ENCODE measurements at places on chromosomes 16 and 17. TPM values are rescaled to one million over a fixed set of nuclear protein-coding genes. Genes with fewer than 3 reads are reported as not detected.

DNA sequence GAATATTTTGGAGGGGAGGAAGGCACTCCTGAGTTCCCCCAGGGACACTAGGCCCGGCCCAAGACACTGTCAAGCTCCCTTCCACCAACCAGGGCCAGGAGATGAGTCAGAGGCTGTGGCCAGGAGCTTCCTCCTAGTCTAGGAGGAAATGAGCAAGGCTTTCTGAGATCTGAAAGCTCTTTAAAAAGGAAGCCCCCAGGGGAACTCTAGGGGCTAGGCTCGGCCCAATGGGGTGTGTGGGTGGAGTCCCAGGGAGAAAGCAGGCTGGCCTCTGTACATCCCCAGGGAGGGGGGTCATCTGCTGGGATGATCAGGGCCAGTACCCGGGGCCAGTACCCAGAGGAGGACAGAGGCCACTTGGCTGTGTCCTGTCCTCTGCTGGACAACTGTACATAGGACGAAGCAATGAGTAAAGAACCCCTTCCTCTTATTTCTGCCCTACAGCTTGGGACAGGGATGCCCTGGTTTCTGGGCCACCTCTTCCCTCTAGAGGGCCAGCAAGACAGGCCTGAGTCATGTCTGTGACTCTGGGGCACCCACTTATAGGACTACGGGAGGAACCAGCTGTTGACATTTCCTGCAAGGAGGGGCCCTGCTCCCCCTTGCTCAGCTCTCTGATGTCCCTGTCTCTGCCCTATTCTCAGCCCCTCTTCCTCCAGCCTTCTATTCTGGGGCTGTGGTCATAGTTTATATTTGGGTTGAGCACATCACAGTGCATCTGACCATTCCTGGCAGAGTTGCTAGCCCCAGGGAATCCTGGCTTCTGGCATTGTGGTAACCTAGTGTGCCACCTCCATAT is 2.7 kb downstream of the FHOD1 start:
- DNase-seq = peak; percentile 98

- no peak for DNase-seq
Measured at GRCh38 chr16:85677383-85677967, 11.3 kb downstream of the GINS2 start.

DNA sequence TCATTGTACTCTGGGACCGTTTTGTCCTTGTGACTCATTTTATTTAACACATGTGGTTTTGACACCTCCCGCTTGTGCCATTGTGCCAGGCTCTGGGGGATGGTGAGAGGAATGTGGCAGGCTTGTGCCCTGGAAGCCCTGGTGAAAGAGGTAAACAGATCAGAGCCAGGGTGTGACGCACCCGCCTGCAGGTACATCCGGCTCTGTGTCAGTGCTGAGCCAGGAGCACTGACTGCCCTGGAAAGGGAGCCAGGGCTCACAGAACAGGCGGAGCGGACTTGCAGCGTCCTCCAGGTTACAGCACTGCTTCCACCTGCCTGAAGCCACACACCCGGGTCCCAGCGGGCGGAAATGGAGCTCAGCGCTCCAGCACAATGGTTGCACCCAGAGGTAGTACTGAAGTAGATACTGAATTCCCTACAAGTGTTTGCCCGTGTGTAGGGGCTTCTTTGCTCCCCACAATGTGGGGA is 30.6 kb downstream of the CDRT15 start:
- DNase-seq = peak; percentile 25

DNA sequence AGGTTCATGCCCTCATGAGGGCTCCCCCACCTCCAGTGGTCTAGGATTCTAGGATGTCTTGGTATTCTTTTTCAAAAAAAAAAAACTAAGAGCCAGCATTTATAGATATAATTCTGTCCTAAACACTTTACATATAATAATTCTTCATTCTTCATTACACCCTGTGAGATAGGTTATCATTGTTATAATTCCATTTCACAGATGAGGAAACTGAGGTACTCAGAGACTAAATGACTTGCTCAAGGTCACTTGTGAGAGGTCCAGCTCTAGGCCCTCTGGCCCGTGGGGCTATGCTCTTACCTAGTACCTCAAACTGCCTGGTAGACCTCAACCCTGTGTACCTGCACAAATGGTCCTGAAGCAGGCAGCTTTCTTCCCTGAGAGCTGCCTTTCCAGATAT is 172.2 kb downstream of the PRKCB start:
- no peak for DNase-seq

Gene KRT25
- not detected for total RNA-seq

- DNase-seq = no peak
Measured at GRCh38 chr16:83847371-83848225, 39.8 kb downstream of the HSBP1 start.

Gene EVPL
- total RNA-seq = not detected

Gene MT1A
- total RNA-seq = 2.4 TPM

DNA sequence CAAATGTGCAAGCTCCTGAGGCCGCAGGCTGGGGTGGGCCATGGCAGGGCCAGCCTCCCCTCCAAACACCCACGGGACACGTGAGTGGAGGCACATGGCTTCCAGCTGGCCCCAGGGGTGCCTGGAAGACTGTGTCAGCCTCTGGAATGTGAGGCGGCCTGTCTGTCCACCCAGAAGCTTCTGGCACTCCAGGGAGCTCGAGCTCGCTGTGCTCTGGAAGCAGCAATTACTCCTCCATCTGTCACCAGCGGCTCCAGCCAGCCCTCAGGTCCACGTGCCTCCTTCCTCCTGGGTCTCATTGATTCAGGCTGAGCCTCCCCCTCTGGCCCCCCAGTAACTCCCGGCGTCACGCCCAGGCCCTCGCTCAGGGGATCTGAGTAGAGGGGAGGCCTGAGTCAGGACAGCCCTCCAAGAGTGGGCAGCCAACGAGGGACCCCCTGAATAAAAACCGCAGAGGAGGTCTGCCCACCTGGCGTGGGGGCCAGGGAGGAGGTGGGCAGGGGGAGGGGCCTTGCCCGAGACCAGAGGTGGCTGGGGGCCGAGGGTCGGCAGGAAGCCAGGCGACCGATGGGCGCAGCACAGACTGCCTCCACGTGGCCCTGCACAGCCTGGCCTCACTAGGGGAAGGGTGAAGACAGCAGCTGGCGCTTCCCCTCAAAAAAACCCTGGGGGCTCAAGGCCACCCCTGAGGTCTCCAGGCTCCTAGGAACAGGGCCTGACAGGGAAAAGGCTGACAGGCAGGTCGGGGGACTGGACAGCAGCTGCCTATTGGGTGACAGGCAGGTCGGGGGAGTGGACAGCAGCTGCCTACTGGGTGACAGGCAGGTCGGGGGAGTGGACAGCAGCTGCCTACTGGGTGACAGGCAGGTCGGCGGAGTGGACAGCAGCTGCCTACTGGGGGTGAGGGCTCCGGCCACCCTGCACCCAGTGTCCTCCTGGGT is 11.9 kb downstream of the PIEZO1 start:
- DNase-seq = peak; percentile 91

DNA sequence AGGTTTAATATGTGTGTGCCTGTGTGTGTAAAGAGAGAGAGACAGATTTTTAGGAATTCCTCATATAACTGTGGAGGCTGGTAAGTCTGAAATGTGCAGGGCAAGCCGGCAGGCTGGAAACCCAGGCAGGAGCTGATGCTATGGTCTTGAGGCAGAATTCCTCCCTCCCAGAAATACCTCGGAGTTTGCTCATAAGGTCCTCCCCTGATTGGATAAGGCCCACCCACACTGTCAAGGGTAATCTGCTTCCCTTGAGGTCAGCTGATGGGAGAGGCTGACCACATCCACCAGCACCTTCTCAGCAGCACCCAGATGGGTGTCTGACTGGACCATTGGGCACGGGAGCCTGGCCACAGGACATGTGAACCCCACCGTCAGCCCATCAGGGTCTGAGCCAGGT is 42.4 kb downstream of the C16orf95 start:
- no peak for DNase-seq

DNA sequence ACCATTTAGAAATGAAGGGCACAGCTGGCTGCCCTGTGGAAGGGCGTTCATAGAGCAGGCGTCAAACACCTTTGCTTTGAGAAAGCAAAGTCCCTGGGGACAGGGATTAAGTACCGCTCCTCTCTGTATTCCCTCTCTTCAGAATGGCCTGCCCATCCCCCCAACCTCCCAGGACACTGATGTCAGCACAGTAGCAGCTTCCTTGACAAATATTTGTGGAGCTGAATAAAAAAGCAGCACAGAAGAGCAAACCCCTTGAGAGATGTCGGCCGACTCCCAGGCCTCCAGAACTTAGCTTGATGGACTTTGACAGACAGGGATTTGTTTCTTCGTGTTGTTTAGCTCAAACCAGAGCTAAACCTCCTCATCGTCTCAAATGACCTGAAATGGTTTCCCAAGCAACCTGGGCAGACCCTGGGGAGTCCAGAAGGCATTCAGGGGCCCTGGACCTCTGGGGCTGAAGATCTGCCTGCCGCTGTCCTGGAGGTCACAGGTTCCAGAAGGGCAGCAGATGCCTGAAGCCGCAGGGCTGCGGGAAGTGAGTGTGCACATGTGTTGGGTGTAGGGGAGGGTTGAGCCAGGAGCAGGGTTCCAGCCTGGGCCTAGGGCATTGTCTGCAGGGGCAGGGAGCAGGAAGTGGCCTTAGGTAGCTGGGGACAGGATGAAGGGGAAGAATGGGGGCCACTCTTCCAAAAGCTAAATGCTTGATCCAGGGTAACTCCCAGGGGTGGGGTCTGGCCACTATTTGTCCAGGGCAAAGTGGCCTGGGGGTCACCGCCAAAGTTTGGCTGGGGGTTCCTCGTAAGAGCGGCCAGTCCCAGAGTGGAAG is 42.3 kb upstream of the NKD1 start:
- DNase-seq = no peak

DNA sequence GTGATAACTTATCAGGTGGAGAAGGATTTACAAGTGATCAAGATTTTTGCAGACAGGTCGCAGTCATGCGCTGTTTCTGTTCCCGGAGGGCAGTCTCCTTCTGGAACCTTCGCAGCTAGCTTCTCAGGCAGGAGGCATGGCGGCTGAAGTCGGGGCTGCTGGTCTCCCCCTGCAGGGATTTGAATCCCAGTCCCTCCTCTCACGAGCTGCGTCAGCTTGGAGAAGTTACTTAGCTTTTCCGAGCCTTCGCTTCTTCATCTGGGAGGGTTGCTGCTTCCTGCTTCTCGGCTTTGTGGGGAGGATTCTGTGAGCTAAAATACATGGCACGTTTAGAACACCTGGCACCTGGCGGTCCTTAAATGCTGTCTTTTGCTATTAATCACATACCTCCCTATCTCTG is 287.8 kb upstream of the FOXF1 start:
- DNase-seq = no peak

Gene NKD1
- 0.19 TPM for total RNA-seq

Gene NACA2
- total RNA-seq = not detected

- peak; percentile 25 for DNase-seq
Measured at GRCh38 chr17:9676820-9677310, 31.5 kb downstream of the USP43 start.

DNA sequence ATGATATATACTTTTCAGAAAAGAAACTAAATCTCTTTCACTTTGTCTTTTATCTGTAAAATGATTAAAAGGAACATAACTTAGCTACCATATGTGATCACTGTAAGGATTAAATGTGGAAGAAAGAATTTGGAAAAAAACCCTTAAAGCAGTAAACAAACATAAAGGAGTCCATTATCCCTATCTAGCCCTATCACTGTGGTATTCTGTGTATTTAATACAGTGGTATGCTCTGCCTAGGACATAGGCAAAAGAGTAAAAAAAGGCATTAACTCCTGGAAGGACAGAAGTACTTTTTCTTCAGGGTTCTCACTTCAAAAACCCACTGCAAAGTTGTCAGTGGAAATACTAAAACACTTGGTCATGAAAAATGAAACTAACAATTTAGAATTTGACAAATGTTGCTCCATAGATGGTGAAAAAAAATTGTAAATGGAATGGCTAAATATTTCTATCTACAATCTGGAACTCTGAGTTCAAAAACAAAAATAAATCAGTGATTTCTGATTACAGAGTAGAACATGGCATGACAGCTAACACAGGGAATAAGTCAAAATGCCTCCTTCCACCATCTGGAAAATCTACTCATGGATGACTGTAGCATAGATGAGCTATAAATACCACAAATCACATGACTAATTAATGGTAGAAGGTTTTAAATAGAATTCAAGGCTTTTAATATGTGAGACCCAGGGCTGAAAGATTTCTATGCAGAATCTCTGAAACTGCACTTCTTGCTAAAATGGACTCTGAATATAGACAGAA is 140.1 kb downstream of the ITFG1 start:
- DNase-seq = peak; percentile 29

GRCh38 chr17:76542566-76542971 is 2.7 kb downstream of the PRCD start:
- no peak for DNase-seq

DNA sequence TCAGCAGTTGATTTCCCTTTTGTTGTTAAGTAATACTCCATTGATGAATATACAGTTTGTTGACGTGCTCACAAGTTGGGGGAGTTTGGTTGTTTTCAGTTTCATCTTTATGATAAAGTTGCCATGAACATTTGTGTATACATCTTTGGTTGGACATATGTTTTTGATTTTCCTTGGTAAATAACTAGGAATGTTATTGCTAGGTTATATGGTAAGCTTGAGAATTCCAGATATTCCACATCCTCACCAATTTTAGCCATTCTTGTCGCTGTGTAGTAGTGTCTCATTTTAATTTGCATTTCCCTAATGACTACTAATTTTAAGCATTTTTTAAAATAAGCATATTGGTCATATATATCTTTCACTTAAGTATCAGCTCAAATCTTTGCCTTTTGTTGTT is 55.0 kb upstream of the RASL10B start:
- no peak for DNase-seq

Gene KRTAP1-5
- total RNA-seq = 6.0 TPM

Gene TUBG2
- total RNA-seq = 30.7 TPM

- peak; percentile 22 for DNase-seq
Measured at GRCh38 chr17:82065193-82065637, 389 bp downstream of the DUS1L start.

DNA sequence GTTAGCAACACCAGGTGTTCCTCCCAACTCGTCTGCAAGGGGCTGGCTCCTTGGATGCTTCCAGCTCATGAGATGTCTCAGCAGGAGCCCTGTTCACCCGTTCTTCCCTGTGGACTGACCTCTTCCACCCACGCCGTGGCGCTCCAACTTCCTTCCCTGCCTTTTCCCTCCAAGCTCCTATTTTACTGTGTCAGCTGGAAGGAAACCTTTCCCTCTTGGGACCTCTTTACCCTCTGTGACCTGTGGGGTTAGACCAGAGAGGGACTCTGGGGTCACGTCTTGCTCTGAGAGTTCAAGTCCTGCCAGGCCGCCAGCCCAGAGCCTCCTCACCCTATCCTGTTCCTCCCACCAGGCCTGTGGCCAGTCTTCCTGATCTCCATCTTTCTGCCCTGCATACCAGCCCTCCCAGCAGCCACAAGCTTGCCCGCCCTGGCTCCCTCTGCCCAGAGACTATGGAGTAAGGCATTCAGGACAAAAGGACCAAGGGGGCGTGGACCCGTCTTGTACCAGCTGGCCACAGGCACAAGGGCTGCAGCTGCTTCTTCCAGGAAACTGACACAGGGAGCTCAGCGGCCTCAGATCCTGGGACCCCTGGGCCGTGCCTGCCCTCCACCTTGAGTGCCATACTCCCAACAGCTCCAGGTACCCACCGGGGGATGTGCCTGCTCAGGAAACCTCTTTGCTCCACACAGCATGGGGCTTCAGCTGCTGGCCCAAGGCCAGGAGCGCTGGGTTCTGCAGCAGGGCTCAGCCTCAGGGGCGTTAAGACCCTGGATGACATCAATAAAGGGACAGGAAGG is 3.0 kb downstream of the PAQR4 start:
- peak; percentile 53 for DNase-seq
